ENCODE measurements at places on chromosomes 1 and 21. TPM values are rescaled to one million over a fixed set of nuclear protein-coding genes. Genes with fewer than 3 reads are reported as not detected.

The TMEM50B gene
- 28.7 TPM for total RNA-seq

GRCh38 chr1:235266967-235267366 lies 61.0 kb downstream of the ARID4B start:
- no peak for DNase-seq

DNA sequence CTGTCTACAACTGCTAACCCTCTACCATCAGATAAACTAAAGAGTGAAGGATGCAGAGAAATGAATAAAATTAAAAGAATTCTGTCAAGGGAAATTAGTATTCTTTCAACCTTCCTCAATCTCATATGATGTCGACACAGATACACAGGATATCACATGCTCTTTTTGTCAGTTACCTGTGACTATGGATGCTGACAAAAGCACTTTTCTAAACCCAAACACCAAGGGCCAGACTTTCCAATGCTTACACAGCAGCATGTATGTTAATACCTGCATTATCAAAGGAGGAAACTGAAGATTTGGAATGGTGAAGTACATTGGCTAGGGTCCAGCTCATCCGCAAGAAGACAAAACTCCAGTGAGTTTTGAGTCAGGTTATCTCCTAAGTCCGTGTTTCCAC lies 294.0 kb downstream of the SMYD3 start:
- no peak for DNase-seq

DNA sequence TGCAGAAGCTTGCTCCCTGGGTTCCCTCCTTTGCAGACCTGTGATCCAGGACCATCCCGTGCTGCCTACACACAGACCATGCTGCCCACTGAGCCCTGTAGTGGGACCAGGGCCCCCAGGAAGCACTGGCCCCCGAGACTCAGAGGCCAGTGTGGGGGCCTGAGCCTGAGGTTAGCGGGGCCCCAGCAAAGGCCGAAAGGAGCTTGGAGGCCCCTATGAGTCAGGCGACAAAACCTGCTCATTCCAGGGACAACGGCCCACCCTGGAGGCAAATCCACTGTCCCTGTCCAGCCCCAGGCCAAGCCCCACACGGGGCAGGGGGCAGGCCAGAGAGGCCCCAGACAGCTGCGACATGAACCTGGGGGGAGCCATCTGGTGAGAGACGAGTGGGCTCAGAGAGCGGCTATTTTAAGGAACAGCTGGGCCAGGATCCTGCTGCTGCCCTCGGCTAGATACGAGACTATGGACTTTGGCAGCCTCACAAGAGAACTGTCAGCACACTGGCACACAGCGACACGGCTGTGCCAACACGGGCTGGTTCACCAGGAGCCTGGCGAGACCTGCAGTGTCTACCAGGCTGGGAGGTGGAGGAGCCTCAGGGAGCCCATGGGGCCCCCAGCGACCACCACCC lies 74.7 kb downstream of the ARHGEF16 start:
- DNase-seq = no peak

DNA sequence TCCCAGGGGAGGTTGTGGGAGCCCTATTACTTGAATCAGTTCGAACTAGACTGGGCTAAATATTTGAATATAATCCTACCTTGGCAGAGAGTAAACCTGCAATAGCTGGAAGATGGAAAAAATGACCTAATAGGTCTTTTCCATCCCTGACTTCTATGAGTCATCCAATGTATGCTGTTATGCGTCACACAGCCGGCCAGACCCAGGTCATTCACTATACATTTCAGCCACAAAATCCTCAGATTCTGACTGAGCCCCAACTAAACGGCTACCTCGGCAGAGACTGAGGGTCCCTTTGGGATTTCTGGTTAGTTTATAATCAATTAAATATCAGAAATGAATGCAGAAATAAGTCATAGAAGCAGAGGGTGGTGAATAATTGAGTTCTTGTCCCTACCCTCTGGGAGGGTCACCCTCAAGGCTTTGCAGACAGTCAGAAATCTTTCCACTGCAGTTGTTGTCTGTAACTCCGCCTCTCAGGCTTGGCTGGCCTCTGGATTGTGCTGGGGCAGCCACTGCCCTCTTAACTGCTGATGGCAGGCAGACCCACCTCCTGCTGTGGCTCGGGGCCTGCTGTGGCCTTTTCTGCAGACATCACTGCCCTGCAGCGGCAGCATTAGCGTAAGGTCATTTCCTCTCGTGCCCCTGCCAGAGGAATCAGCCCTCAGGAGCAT lies 240.5 kb downstream of the TGFB2 start:
- DNase-seq = peak; percentile 75

GRCh38 chr1:14567056-14567455 lies 31.4 kb upstream of the KAZN start:
- DNase-seq = no peak

Measured in fibroblast of the aortic adventitia (primary cell).